ENCODE measurements at places on chromosomes 2 and 18.

- DNase-seq = no peak
These were observed 4.3 kb downstream of the PELI1 start for GRCh38 chr2:64139956-64140355.

GRCh38 chr2:152134488-152135280 is 35.8 kb upstream of the CACNB4 start:
- no peak for DNase-seq

DNA sequence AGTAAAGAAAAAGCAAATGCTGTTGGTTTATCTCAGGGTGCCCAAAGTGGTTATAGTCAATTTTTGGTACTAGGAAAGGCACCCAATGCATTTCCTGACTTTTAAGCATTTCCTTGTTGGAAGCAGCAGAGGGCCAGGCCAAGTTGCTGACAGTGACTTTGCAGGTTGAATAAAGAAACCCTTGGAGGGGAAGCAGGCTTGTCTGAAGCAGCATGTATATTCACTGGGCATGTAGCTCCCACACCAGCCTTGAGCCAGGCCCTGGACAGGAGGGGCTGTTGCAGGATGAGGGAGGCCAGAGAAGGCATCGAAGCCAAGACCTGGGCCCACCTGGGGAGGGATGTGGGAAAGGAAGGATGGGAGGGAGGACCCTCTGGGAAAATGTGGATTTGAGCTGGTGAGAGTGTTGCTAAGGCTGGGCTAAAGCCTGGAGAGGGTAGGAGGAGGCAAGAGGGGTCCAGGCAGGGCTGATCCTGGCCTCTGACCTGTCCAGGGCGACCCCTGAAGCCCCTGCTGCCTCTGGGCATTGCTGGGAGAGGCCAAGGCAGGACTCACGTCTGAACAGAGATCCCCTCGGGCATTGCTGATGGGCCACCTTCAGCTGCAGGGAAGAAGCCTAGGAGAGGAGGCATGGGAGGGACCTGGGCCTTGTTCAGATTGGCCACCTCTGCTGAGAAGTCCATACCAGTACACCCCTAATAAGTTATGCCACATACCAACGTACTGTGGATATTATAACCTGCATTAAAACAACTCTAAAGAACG is 79.6 kb downstream of the STPG4 start:
- DNase-seq = no peak

- no peak for DNase-seq
These were observed 71.2 kb downstream of the NABP1 start for GRCh38 chr2:191749181-191749540.

DNA sequence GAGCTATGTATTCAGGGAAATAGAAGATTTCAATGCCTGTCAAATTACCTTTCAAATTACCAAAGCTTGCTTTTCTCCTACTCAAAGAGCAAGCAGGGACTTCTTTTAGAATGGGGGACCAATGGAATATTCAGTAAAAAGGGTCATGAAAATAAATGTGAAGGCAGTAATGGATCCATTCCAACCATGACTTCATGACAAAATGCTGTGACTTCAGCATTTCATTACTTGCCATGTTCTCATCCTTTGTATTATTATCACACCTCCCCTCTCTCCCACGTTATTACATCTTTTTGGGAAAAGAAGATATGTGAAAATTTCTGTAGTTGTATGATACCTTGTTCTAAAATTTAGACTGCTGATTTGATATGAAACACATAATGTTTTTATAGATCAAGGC is 864.0 kb upstream of the FSHR start:
- no peak for DNase-seq

DNA sequence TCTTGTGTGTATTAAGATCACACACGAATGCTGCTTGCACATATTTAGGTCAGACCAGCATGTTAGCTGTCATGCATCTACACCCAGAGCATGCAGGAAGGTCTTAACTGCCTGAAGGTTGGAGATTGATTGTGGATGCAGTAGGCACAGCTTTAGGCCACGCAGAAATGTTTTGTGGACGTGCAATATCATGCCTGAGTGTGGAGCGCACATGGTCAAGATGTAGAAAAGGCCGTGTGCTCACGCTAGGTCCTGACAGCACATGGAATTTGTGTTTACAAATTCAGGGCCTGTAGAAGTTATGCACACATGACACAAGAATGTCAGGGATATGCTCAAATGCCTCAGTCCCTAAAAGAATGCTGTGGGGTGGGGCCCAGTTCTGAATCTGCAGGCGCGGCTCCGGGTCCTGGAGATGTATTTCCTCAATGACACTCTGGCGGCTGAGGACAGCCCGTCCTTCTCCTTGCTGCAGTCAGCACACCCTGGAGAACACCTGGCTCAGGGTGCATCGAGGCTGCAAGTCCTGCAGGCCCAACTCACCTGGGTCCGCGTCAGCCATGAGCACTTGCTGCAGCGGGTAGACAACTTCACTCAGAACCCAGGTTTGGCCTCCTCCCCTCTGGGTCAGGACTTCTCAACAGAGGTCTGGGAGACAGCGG is 27.9 kb downstream of the MARCO start:
- no peak for DNase-seq

GRCh38 chr2:121153516-121153915 is 131.5 kb downstream of the TFCP2L1 start:
- DNase-seq = no peak

- peak; percentile 46 for DNase-seq
These were observed 24.6 kb downstream of the RTP5 start for GRCh38 chr2:241894056-241894641.

DNA sequence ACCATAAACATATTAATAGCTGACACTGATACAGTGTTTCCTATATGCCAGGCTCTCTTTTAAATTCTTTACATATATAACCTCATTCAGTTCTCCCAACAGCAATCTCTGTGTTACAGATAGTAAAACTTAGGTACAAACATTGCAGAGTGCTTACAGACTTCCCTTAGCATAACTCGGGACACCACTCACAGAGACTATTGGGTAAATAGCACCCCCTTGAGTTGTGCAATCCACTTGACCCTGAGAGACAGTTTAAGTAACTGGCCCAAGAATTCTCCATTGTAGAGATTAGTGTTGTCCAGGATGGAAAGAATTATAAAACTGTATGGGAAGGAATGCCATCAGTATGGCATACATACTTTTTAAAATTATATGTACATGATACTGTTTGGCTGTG is 110.1 kb downstream of the POLE4 start:
- no peak for DNase-seq

DNA sequence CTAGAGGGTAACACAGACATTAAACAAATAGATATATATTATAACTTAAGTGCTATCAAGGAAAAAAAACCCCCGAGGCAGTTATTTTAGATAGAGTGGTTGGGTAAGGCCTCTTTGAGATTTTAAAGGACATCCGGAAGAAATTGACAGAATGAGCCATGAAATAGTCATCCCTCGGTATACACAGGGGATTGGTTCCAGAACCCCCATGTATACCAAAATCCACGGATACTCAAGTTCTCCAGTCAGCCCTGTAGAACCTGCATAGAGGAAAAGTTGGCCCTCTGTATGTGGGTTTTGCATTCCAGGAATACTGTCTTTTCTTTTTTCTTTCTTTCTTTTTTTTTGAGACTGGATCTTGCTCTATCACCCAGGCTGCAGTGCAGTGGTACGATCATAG is 2.0 kb downstream of the DHX57 start:
- no peak for DNase-seq

DNA sequence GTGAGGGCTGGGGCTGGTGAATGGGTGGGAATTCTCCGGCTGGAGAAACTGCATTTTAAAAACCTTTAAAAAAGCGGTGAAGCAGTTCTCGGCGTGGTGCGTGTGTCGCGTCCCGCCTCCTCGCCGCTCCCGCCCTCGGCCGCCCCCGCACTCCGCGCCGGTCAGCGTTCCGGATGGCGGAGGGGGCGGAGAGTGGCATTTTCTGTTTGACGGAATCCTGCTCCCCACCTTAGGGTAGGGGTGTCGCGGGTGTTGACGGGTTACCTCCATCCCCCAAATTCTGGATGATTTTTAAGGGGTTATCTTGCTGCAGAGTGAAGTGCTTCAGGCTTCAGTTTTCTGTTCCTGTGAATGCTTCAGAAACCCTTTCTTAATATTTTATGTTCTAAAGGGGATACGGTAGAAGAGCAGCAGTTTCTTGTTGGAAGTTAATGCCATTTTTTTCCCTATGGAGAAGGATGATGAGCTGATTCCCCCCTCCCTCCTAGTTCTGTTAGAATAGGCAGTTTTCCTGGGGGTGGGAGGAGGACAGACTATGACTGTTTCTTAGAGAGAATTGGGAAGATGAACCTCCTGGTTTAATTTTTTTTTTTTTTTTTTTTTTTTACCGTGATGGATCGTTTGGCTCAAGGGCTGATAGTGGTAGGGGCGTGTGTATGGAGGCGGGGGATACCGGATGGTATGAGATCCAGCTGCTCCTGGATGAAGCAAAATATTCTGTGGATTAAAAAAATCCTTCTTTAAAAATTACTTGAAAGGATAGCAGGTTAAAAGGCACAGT is 756 bp downstream of the ABI2 start:
- no peak for DNase-seq

DNA sequence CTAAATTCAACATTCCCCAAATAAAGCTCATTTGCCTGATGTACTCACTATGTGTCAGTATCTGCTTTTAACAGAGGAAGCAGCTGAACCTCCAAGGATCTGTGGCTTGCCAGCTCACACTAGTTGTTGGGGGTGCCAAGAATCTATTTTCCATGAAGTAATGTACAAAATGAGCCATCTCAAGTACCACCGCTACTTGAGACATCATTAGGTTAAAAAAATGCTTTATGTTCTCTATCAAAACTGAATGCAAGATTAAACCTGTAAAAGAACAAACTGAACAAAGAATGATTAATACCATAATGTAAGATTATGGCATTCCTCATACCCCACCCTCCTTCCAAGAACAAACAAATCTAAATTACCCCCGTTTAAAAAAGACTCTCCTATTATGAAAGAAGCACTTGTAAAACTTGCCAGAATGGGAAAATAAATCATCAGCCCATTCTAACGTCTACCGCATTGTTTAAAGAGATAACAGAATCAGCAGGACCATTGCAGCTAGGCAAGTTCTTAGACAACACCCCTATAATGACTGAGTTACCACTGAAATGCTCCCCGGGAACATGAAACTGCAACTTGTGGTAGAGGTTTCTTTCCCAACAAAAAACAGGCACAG is 471.6 kb downstream of the DLGAP1 start:
- no peak for DNase-seq

DNA sequence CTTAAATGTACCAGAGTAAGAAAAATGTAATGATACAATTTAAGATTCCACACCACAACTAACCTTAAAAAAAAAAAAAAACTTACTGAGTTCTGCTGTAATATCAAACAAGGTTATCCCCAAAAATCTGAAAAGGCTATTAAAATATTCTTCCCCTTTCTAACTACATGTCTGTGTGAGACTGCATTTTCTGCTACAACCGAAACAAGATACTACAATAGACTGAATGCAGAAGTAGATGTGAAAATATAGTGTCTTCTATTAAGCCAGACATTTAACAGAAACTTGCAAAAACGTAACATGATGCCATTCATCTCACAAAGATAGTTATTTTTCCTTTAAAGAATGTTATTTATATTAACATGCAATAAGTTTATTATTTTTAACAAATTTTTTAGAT is 16.2 kb downstream of the SS18 start:
- DNase-seq = no peak

DNA sequence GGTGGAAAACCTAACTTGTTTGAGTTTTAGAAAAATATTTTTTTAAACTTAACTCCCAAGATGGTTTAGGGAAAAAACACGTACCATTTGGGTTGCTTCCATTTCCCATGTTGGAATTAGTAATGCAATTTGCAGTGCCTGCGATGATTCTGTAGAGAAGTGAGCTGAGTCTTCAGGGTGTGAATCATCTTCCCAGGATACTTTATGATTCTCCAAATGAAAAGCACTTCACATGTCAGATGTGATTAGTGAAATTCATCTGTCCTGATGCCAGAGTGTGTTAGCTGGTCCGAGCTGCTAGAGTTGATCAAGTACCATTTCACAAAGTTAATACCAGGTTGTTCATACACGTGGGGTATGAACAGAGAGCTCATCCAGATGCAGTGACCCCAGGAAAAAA is 59.1 kb downstream of the ACOXL start:
- DNase-seq = no peak

DNA sequence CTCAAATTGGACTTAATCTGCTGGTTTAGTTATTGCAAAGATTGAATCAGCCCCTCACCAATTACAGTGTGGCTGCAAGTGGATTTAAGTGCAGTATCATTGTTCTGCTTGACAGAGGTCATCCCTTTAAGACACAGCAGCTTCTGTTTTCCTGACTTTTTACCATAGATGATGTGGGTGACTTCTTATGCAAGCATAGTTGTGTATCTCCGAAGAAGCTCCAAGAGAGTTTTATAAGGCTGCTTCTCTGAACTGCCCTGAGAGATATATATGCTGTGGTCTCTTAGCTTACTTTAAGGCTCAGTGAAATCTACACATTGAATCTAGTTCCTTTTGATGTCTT is 3.5 kb downstream of the TRIB2 start:
- no peak for DNase-seq

DNA sequence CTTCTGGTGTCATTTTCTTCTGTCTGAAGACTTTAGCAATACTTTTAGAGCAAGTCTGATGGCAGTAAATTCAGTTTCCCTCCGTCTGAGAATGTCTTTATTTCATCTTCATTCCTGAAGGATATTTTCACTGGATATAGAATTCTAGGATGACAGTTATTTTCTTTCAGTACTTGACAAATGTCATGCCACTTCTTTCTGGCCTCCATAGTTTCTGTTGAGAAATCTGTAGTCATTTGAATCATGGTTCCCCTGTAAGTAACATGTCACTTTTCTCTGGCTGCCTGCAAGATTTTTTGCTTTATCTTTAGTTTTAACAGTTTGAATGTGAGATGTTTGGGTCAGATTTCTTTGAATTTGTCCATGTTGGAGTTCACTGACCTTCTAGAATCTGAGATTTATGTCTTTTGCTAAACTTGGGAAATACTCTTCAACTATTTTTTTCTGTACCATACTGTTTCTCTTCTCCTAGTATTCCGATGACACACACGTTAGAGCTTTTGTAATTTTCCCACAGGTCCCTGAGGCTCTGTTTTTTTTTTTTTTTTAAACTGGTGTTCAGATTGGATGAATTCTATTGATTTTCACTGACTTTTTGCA is 30.2 kb downstream of the RMND5A start:
- no peak for DNase-seq

DNA sequence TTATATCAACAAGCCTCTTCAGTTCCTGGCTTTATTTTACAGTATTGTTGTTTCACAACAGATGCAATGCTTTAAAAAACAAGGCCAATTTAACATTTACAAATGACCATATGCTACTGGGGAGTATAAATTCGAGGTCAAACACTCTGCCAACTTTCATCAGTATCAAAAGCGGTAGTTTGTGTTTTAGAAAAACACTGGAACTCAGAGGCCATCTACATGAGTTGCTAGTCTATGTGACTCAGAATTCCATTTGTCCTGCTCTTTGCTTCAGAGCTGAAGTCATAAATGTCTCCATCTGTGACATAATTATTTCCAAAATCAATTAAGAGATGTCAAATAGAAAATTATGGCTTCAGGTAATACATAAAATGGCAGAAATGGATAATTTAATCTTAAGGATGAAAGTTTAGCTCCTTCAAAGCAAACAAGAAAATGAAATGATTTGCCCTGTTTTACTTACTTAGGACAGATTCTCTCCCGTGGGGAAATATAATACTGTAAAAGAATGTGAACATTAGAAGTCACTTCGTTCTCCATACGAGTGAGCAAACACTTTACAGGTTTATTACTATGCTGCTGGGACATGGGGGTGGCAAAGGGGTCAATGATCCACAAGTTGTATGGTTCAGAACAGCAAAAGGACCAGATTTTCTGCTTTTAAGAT is 3.7 kb downstream of the MEX3C start:
- no peak for DNase-seq

- DNase-seq = no peak
These were observed 52.1 kb downstream of the NFATC1 start for GRCh38 chr18:79447703-79448367.

- DNase-seq = no peak
These were observed 63.7 kb upstream of the ZCCHC2 start for GRCh38 chr18:62458868-62459716.

Measured in left lobe of liver (tissue), 2 donors.